ENCODE measurements at places on chromosomes 12 and 14.

GRCh38 chr12:100491104-100491503 is 17.4 kb downstream of the NR1H4 start:
- DNase-seq, result no peak

DNA sequence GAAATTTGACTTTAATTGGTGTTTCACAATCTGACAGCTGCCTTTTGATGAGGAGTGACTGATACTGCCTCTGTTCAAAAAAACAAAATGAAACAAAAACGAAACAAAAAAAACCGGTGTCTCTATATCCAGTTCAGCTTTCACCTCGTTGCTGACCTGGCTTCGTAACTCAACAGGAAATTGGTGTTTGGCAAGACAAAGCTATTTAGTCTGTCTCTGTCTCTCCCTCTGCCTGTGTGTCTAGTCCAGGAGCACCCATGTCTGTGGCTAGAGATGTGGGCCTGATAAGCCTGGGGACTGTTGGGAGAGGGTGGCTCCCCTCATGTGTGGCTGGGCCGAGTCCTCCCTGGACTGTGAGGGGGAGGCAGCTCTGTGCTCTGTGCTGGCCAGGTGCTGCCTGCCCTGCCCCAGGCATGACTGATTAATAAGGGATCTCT is 11.3 kb downstream of the CACNA1C start:
- DNase-seq, result no peak

DNA sequence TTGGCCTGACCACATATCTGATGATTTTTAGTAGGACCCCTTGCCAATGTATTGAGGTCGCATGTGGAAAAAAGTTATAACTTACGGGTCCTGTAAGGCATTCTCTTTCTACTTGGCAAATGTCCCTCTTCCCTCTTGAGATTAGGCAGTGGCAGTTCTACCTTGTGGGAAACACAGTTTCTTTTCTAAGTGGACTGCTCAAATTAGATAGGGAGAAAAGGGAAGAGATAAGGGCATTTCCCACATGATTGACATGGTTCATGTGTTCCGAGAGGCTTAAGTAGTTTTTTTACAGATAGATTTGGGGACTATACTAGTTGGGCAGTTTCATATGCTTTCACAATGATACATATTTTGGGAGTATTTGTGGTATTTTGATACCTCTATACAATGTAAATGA is 154.7 kb downstream of the FBXL14 start:
- DNase-seq, result no peak

DNA sequence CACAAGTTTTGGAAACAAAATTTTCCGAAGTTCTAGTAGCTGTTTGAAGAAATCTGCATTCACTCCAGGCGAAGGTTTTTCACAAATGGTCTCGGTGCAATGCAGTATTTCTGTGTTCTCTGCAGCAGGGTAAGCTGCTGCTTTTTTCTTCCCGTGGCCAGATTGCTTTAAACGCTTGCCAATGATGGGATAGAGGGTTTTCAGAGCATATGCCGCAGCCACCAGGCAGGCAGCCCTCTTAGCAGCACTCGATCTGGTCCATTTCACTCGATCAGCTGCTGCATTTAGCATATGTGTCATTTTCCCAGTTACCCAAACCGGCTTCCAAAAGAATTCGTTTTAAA is 315 bp downstream of the ABCD2 start:
- no peak for DNase-seq

- peak; percentile 7 for DNase-seq
Observed at GRCh38 chr14:101226603-101227425, 323.3 kb upstream of the RTL1 start.

GRCh38 chr12:6752167-6752920 is 597 bp downstream of the MLF2 start:
- peak; percentile 51 for DNase-seq

- no peak for DNase-seq
Observed at GRCh38 chr12:54282949-54283593, 2.5 kb downstream of the HNRNPA1 start.

DNA sequence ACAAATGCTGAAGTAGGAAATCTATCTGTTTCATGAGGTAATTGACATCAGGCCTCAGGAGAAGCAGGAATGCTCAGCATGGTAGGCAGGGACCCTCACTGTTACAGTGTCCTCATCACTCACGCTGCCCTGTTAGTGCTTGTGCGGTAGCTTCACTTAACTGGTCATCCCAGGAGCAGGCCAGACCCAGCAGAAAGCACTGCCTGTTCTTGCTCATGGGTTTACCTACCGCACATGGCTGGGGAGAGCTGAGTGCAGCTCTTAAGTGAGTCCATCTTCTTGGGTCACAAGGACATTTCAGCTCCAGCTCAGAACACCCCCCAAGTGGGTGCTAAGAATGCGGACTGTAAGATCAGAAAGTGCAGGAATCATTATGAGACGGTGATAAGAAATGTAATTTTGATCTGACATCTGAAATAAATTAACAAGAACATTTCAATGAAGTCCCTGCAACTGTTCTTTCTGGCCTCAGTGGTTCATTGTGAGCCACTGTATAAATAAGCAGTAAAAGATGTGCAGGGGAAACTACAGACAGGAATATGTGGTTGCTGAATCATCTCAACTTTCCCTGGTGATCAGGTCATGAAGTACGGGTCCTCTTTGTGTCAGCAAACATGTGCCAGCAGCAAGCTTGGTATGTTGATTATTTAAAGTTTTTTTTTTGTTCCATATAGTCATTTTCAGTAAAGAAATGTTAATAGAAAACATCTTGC is 757.7 kb upstream of the TMEM132C start:
- DNase-seq, result no peak

- no peak for DNase-seq
Observed at GRCh38 chr12:45458238-45458637, 242.3 kb downstream of the ANO6 start.

- DNase-seq, result no peak
Observed at GRCh38 chr12:72901685-72902084, 629.5 kb downstream of the TRHDE start.

DNA sequence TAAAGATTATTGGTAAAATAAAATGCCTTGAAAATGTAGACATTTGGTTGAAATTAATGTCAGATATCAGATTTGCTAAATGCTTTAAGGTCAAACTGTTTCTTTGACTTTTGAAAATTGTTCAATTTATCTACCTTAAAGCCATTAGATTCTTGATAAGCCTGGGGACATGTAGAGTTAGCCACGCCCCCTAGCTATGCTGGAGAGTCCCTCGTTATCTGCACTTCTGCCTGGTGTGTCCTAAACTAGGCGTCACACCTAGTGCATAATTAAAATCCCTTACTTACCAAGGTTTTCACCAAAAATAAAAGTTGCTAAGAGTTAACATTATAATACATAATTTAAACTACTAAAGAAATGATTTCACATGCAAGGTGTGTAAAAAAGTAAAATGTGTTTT is 79.5 kb downstream of the EGLN3 start:
- DNase-seq, result no peak

DNA sequence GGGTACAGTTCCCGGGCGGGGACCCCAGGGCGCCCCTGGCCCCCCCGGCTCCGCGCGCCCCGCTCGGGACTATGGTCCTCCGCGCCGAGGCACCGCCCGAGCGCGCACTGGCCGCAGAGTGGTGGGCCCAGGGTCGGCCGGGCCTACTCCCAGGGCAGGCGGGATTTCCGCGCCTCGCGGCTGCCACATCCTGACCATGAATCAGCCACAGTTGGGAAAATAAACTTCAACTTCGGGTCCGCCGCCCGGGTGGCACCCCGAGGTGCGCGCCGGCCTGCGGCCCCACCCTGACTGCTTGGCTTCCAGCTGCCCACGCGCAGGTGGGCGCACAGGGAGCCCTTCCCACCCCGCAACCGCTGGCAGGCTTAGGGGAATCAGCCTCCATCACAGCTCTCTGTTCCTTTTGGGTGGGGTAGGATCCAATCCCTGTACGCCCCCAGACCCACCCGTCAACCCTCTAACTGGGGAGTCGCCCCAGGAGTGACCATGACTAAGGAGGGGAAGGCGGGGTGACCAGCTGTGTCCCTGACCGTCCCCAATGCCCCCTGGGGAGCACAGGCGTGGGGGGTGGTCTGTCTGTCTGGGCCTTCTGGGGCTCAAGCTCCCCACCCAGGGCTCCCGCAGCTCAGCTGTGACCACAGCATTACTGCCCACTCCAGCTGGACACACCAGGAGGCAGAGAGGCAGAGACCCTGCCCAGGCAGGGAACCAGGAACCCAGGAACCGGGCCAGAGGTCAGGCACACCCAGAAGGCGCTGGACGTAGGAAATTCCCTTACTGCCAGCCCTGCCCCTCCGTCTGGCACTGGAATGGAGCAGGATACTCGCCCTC is 678 bp downstream of the INF2 start:
- DNase-seq, result no peak

DNA sequence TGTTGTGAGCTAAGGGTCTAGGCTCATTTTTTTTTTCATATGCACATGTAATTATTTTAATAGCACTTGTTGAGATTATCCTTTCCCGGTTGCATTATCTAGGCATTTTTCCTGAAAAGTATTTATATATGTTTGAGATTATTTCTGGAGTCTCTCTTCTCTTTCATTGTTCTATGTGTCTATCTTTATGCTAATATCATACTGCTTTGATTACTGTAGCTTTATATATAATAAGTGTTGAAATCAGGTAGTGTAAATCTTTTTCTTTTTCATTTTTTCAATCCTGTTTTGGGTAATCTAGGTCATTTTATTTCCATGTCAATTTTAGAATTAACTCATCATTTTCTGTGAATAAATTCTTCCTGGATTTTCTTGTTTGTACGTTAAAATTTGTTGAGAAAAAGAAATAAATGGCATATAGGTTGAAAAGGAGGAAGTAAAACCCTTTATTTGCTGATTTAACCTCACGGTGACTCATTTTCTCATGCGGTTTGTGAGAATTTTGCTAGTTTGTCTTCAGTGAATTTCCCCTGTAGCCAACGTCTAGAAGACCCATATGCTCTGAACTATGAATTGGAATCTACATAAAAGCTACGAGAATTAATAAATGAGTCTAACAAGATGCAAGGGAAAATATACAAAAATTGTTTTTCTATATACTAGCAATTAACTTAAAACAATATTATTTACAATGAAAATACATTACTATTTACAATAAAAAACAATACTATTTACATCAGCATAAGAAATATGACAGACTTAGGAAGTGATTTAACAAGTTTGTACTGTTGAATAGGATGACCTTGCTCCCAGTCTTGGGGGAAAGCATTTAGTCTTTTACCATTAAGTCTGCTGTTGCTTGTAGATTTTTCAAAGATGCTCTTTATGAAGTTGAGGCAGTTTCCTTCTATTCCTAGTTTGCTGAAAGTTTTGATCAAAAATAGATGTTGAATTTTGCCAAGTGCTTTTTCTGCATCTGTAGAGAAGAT is 105.0 kb downstream of the SNAPC1 start:
- DNase-seq, result no peak

DNA sequence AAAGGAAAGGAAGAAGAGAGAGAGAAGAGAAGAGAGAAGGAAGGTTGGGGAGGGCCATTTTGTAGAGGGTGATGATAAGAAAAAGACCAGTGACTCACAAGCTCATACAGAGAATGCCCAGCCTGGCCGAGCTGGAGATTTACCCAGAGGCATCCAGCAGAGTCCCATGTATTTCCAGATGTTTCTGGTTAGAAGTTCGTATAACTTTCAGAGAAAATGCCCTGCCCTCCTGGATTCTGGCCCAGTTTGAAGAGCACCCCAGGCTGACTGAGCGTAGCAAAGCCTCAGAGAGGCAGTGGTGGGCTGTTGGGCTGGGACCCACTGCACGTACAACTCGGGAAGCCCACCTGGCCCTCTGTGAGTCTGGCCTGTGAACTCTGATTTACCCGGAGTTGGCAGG is 221.8 kb downstream of the SLC41A2 start:
- no peak for DNase-seq

DNA sequence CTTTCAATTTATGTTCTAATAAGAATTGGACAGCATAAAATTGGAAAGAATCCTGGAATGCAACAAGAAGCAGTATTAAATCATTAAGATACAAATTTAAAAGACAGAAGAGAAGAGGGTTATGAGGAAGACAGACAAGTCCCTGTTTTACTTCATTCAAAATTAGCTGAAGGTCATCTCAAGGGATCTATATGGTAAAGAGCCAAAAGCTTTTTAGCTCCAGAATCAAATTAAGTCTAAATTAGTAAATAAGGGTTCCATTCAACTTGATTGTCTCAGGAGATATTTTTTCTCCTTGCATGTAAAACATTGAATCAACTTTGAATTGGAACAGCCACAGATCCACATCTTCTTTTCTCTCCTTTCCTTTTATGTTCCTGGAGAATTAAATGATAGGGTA is 7.6 kb downstream of the CCDC196 start:
- no peak for DNase-seq

DNA sequence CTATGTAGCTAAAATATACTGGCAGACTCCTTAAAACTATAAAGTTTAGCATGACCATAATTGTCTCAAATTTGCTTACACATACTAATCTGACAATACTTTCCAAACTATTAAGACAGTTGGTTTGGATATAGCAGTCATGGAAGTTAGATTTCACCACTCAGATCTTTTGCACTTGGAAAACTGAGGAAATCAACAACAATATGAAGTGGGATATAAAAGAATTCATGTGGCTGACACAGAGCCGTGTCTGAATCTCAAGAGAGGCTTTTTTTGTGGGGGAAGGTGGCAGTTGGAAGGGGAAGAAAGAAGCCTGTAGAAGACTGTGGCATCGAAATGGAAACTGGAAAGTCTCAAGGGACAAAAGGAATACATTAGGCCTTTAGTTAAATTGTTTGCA is 166.6 kb upstream of the FLRT2 start:
- no peak for DNase-seq

DNA sequence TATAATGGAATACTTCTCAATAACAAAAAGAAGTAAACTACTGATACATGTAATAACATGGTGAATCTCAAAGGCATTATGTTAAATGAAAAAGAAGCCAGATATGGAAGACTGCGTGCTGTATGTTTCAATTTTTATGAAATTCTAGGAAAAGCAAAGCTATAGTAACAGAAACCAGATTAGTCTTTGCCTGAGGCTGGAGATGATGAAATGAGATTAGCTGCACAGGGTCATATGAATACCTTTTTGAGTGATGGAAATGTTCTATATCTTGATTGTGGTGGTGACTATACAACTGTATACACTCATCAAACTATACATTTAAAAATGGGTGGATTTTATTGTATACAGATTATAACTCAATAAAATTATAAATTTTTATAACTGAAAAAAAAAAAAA is 113.5 kb downstream of the TMEM30B start:
- DNase-seq, result no peak

- no peak for DNase-seq
Observed at GRCh38 chr12:56224954-56225353, 812 bp downstream of the NABP2 start.

- DNase-seq, result no peak
Observed at GRCh38 chr14:78184157-78184556, 14.0 kb downstream of the NRXN3 start.

All from NCI-H1092 treated with DMSO at 0.1 percent for 48 hours (cell line).